ENCODE measurements at places on chromosomes 3 and 15.
A peak's percentile ranks its signal among the peaks of the same experiment; 100 is the strongest.

DNA sequence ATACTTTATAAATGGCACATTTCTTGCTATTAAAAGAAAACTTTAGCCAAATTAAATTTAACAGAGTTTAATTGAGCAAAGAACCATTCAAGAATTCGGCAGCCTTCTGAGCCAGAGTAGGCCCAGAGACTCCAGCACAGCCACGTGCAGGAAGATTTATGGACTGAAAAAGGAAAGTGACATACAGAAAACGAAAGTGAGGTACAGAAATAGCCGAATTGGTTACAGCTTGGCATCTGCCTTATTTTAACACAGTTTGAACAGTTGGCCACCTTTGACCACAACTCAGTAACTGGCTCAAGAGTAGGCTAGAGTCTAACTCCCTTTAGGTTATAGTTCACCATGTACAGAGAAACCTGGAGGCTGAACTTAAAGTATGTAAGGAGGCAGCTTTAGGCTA is 17.6 kb downstream of the CFAP44 start:
- no peak for DNase-seq

- no peak for DNase-seq
These were observed 70.0 kb upstream of the UBE2E1 start for GRCh38 chr3:23735535-23736326.

- peak; percentile 17 for DNase-seq
These were observed 976 bp upstream of the ABTB1 start for GRCh38 chr3:127671523-127672428.

- no peak for DNase-seq
These were observed 180.2 kb upstream of the CBLB start for GRCh38 chr3:106048946-106049481.

DNA sequence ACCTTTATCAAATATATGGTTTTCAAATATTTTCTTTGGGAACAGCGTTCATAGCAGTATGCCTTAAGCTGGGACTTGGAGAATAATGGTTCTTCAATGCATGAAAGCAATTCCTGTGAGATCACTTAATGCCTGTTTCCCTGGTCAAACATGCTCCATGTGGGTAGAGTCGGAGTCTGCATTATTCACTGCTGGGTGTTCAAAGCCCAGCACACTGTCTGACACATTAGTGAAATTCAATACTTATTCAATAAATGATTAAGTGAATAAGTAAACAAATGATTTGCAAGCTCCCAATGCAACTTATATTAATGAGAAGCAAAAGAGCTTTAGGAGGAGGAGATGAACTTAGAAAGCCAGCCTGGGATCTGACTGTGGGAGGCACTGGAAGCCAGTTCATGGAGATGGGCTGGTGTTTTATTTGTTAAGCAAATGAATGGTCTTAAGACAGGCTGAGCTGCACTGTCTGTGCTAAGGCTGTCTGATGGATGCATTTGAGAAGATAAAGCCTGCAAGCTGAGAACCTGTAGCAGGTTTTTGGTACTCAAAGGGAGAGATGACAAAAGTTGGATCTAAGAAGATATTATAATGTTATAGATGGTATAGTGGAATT is 490.8 kb downstream of the MCTP2 start:
- no peak for DNase-seq

DNA sequence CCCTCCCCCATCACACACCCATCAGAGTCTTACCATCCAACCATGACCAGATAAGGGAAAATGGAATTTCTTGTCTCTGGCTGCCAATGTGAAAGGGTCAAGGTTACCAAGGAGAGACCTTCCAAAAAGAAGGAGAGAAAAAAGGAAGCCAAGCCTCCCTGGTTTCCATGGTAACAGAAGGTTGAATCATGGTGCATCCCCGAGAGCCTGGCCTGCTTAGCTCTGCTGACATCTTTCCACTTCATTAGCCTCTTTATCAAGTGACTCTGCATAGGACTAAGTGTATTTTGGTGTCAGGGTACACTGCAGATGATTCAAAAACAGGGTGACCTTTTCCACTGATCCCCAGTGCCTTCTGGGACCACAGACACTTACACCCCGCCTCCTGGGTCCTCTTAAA is 225.7 kb upstream of the PPP2R3A start:
- DNase-seq = no peak

GRCh38 chr15:98369081-98369716 is 279.1 kb upstream of the IGF1R start:
- no peak for DNase-seq

GRCh38 chr15:60299452-60300047 is 98.2 kb downstream of the ANXA2 start:
- no peak for DNase-seq

DNA sequence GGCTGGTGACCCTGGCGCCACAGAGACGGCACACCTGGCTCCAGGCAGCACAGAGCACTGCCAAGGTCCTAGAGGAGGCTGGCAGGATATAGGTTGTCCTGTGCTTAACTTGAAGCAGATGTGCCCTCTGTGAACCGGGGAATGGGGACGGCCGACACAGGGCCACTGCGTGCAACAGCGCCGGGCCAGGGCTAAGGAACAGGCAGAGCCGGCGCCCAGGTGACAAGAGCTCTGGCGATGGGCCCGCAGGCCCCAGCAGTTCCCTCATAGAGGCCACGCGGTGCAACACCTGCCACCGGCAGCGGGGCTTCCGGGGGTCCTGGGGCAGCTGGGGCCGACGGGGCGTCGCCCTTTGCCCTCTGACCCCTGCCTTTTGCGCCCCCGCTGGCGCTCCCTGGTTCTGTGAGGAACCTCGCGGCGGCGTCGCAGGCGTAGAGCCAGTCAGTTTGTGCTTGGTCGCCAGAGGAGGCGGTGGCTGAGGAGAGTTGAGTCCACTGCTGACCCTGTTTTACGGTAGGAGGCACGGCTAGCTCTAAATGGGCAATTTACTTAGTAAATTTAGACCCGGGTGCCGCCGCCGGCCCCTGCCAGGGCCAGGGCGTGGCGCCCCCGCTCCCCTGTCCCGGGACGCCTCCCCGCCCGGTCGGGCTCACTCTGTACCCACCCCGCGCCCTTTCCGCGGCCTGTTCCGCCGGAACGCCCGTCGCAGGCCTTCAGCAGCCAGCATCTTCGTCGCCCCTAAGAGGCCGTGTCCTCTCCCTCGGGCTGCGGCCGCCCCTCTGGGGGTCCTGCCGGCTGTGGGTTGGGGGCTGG is at the start of gene NPAP1:
Gene NPAP1 (plus strand): TSS at position 444 of the 813 bp plus-strand sequence. CDS start 93 bp downstream, at position 537.
- DNase-seq = no peak

DNA sequence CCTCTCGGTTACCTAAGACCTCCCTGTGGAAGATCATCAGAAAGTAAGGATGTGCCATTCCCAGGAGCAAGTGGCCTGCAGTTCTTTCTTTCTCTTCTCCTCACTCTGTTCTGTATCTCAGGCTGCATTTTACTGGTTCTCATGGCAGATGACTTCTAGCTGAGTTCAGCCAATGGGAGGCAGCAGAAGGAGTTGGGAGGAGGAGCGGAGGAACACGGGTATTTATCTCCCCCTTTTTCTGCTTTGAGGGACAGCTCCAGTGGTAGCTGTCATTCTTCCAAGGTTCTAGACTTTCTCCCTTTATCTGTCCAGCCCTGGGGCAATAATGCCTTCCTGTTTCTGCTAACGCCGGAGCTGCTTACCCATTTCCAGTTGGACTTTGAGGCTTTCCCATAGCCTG is 339.9 kb downstream of the NR2F2 start:
- no peak for DNase-seq

- DNase-seq = no peak
These were observed 22.2 kb upstream of the IDH2 start for GRCh38 chr15:90124507-90124906.

DNA sequence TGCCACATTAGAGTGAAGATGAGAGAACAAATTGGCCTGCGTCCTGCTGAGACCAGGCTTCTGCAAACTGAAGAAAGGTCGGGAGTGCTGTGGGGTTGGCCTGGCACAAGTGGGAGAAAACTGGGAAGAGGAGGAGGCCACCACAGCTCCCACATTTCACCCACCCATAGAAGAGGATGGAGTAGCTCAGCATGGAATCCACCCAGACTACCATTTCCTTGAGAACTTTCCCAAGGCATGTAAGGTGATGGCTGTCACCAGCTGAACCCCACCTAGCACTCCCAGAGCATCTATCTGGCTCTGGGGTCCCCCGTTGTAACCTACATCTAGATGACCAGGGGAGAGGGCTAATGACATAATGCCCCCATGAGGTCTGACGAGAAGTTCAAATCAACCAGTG is 120.4 kb upstream of the TRIM42 start:
- DNase-seq = no peak

DNA sequence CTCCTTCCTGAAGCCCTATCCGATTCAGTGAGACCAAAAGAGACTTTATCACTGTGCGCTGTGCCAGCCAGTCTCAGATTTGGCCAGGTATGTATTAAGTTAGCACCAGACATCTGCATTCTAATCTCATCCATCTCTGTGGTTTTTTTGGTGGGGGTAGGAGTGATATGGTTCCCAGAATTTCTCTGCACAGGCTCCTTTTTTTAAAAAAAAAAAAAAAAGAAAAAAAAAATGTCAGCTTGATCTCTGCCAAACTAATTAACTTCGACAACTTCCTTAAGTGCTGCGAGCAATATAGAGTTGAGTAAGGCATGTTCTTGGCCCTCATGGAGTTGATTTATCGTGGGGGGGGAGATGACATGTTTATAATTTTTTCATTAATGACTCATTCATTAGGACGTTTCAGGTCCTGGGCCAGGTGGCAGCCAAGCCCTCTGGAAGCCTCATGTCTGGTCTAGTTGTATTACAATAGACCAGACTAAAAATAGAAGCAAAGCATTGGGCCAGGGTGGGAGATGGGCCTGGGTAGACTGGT is 12.9 kb downstream of the SLCO3A1 start:
- DNase-seq = no peak

- no peak for DNase-seq
These were observed 199.4 kb downstream of the CLSTN2 start for GRCh38 chr3:140134231-140134965.

DNA sequence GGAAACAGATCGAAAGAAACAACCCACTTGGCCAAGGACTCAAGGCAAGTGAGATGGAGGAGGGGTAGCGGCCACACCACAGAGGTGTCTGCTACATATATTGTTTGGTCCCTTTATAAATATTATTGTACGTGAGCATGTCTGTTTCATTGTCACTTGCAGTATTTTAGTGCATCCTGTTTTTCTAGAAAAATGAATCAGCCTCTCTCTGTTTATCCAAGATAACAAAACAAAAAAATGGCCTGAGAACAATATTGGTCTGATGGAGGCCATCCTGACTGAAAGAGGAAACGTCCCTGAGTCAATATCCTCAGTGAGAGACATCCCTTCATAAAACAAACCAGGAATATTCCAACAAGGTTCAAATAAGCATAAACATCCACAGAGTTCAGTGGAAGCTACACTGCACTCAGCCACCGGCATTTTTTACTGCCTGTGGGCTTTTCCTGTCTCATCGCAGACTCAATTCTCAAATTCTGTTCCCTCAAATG is 42.0 kb downstream of the WWTR1 start:
- no peak for DNase-seq

DNA sequence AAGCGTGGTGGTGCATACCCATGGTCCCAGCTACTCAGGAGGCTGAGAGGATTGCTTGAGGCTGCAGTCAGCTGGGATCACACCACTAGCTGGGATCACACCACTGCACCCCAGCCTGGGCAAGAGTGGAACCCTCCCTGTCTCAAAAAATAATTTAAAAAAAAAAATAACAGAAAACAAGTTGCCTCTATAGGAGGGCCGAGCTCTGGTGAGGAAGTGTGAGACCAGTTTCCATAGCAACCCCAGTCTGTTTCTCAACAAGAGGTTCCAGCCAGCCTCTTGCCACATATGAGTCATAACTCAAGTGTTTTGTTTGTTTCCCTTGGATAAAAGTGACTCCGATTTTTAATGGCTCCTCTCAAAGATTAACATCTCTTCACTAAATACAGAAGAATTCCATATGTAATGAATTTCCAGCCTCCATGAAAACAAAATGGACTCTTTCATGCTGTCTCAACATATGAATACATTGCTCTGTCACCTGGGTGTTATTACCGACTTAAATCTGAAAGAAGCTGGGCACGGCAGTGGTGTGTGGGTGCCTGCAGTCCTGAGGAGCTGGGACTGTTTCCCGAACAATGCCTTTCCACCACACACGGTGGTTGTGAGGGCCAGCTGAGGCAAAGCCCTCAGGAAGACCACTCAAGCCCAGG is 19.7 kb downstream of the TMEM43 start:
- DNase-seq = peak; percentile 75

GRCh38 chr3:34202975-34203374 is 404.5 kb downstream of the PDCD6IP start:
- DNase-seq = no peak

DNA sequence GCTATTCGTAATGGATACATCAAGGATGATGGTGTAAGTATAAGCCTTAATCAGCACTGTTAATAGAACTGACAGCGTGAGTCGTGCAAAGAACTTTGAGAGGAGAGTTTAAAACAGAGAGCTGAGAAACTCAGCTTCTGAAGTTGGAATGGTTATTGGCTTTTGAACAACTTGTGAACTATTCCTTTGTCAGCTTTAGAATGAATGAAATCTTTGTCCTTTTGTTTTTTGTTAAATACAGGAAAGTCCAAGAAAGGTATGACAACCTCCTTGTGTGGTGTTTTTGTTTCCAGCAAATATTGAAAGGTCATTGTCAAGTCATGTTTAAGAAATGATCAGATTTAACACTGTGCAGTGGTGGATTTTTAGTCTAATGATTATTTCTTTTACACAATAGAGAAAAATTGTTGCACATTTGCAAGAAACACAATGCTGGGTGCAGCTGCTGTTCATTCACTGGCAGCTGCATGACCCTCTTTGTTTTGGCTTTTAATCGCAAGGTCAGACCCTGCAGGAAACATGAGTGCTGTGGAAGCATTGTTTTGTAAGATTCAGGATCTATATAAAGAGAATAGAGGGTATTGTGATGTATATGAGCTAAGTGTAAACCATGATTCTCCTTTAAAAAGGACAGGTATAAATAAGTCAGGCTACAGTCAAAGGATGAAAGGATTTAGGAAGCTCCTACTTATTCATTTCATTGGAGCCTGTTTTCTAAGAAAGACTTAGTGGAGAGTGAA is 21.7 kb upstream of the ABHD10 start:
- DNase-seq = no peak

- no peak for DNase-seq
These were observed 506 bp upstream of the ATP1B3 start for GRCh38 chr3:141875893-141876380.

Measured in activated T-helper 1 cell treated with anti-CD3 and anti-CD28 coated beads, Interleukin-12 subunit alpha, Interleukin-12 subunit beta, Interleukin-2, Interleukin-4 antibody, amounts not matched to agents 30 ng/mL and 10 ng/mL and 1 ng/mL, durations not matched to agents 14 hours and 24 hours and 36 hours (primary cell).